NCI-H1105 treated with DMSO at 0.1 percent for 48 hours (cell line): ENCODE measurements at places on chromosomes 3 and 15.

DNA sequence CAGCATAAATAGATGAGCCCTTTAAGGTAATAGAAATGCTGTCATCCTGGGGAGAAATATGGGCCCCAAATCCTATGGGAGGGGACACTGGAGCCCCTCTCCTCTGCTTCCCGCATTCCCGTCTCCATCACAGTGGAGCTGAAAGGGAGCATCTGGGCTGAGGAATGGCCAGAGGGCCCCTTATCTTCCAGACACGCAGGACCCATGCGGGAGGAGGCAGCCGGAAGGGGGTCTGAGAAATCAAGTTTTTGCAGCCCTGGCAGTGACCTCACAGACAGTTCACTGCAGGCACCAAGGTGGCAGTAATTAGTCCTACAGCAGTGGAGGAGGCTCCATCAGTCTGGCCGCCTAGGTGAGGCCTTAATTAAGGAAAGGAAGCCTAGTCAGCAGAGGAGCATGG, 80.2 kb downstream of the RAB11A start:
- no peak for DNase-seq

- no peak for DNase-seq
Observed at GRCh38 chr3:37852771-37853170, 8.9 kb upstream of the CTDSPL start.

DNA sequence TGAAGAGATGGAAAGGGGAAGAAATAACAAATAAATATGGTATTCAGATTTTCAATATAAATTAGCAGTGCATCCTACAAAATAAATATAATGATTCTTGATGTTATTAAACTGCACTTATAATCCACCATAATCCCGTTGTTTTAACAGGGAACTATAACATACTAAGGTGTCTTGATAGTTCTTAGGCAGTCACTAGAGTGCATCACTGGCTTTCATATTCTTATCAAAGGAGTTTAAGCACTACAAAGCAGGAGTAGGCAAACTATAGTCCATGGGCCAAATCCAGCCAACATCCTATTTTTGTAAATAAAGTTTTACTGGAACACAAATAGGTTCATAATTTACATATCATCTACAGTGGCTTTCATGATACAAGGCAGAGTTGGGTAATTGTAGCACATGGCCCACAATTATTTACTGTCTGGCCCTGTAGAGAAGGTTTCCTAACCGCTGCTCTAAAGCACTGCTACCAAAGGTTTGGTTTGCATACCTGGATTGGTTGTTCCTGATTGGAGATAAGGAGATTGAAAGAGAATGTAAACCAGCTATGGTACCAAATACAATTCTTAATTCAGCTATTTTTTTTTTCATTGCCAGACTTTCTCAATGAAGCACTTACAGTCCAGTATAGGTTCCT, 104.3 kb downstream of the ZNF280D start:
- no peak for DNase-seq

DNA sequence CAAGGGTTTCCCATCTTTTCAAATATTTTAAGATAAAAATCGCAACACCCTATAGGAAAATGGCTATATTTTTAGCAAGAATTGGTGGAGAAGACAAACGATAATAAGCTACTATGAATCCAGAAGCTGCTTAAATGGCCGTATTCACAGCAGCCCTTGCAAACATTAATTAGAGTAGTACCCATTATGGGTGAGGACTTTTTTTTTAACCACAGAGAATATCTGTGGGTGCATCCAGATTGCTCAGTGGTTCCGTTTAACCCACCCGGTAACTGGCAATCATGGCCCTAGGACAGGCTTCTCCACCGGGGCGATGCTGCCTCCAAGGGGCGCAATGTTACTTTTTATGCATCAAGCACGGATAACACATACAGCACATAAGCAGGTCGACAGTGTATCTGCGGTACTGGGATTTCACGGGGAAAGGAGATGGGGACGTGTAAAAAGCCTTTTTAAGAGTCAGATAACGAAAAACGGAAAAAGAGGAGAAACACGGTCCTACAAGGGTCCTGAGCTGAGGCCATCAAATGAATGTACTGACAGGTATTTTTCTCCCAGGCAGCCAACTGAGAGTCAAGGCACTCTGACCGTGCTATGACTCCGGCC, 968 bp upstream of the TMEM266 start:
- DNase-seq, result peak; percentile 35

DNA sequence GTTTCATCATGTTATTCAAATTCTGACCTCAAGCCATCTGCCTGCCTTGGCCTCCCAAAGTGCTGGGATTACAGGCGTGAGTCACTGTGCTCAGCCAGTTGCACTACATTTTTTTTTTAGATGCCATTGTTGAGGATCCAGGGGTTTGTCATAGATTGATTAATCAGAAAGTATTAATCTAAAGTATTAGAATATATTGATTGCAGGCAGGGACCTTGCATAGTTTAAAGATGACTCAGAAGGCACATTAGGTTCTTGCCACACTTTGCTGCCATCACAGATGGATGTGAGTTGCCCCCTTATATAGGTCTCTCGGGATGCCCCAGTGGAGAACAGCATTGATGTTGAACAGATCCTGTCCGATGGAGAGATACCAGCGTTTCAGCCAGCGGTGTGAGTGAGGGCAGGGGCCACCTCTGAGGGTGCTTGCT, 41.1 kb downstream of the IGF1R start:
- DNase-seq, result no peak

DNA sequence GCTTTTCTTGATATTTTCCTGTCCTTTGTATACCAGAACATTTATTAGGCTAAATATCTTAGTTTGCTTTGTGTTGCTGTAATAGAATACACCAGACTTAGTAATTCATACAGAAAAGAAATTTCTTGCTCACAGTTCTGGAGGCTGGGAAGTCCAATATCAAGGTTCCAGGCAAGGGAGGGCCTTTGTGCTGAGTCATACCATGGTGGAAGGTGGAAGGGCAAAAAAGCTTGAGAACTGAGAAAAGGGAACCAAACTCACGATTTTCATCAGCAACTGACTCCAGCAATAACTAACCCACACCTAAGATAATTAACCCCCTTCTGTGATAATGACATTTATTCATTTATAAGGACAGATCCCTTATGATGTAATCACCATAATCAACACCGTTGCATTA, 496.9 kb upstream of the SUCLG2 start:
- DNase-seq, result no peak

- DNase-seq, result no peak
Observed at GRCh38 chr15:48981941-48982340, 18.2 kb upstream of the SHC4 start.
